ENCODE measurements at places on chromosomes 11 and 22.
A peak's percentile ranks its signal among the peaks of the same experiment; 100 is the strongest.

- no peak for DNase-seq
Measured at GRCh38 chr11:86625981-86626380, 46.4 kb downstream of the ME3 start.

DNA sequence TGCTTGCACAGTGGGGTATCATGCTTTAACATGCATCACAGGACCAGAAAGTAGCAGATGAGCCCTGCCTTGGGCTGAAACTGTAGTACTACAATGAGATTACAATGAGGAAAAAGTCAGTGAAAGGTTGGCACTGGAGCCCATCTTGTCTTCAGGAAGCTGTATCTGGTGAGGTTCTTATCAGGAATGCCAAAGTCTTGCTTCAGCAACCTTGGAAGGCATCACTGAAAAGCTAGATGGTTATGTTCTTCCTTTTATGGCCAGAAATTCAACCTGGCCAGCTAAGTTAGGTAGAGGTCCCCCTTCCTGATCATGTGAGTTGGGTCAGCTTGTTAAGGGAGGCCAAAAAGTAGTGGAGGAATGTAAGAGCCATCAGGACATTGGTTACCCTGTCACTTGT is 254.0 kb upstream of the FAT3 start:
- no peak for DNase-seq

DNA sequence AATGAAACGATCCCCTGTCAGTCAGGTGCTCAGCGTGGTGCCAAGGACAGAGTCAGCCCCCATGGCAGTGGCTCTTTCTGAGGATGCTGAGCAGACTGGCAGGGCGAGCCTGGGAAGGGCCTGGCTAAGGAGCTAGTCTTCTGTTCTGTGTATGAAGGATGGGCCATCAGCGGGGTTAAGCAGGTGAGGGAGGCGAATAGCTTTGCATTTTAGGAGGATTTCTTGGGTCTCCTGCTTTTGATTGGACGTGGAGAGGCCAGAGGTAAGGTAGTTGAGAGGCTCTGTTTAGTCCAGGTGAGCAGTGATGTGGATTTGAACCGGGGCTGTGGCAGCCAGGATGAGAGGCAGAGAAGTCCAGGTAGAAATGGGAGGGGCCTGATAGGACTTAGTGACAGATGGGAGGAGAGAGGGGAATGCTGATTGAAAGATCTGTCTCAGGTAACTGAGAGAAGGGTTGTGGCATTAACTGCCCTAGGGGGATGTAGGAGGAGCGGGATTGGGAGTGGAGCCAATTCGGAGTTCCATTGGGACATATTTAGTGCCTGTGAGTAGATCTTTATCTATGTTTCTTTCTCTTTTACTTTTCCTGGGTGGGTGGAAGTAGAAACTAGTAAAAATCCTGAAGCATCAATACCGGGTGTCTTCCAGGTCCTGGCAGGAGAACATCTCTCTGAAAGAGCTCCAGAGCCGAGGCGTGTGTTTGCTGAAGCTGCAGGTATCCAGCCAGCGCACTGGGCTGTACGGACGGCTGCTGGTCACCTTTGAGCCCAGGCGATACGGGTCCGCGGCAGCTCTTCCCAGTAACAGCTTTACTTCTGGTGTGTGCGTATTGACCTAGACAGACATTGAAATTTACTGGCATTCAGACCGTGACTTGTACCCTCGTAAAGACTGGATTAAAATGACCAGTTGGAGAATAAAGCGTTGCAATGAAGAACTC is 2.0 kb downstream of the IGHMBP2 start:
- no peak for DNase-seq

GRCh38 chr11:76030968-76031590 is 175.2 kb downstream of the WNT11 start:
- peak; percentile 18 for DNase-seq

- no peak for DNase-seq
Measured at GRCh38 chr11:96337541-96338431, 5.2 kb downstream of the MAML2 start.

DNA sequence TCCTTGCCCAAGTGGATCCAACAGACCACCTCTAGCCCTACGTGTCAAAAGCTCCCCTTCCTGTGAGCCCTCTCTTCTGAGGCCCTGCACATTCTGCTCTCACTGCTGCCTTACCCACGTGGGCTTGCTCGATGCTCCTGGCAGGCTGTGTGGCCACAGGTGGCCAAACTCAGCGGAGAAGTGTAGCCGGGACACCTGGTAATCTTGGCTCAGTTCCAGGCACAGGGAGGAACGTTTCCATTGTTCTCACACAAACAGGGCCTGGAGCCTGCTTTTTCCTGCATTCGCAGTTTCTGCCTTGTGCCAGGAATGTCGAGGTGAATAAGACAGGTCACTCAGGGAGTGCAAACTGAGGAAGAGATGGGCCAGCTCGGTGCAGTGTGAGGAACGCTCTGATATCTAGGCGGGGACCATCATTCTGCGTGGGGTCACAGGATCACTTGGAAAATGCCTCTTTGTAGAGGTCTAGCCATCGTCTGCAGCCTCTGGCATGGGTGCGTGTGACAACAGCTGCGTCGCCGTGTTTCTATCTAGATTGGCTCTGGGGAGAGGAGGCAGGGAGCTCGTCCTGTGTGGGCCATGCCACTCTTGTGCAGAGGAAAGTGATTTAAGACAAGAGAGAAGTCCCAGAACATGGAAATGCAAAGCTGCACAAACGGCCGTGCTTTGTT is 127.6 kb upstream of the PARVA start:
- DNase-seq: no peak

DNA sequence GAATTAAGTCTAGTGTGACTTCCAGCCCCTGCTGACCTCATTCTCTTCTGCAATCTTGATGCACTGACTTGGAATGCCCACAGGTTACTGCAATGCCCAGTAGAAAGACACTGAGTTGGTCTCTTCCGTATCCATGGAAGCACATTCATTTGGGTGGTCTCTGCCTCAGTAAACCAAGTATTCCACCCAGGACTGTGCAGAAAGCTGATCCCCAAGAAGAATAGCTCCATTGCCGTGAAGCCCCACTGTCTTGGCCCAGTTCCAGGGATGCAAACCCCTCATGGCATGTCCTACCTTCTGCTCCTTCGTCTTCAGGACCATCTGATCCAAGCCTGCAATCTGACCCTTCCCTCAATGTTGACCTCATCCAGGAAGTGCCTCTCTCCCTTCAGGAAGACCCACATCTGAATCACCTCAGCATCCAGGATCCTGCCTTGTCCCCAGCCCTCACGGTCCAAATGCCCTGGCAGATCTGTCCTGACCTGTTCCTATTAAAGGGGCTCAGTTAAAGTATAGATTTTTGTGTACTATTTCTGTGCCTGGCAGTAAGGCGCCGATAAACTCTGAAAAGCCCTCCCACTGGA is 425.8 kb downstream of the SOX6 start:
- no peak for DNase-seq

- DNase-seq: peak; percentile 19
Measured at GRCh38 chr11:115745610-115746512, 241.6 kb upstream of the CADM1 start.

- no peak for DNase-seq
Measured at GRCh38 chr22:49509016-49509415, 318.7 kb downstream of the BRD1 start.

DNA sequence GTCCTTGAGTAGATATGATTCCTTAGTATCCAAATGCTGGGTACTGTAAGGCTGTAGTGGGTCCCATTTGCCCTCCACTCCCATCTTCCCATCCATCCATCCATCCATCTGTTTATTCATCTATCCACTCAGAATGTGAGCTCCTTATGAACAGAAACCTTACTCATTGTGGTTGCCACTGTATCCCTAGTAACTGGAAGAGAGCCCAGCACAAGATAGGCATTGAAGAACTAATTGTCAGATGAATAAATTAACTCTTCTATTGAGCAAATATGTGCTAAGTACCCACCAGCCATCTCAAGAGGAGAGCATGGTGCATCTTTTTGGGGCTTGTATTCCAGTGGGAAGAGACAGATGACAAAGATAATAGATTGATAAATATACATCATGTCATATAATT is 86.4 kb upstream of the SEZ6L start:
- no peak for DNase-seq

GRCh38 chr11:26025676-26026075 is 306.3 kb upstream of the ANO3 start:
- DNase-seq: no peak

GRCh38 chr11:133656082-133656635 is 123.9 kb upstream of the OPCML start:
- DNase-seq: no peak

GRCh38 chr22:43249789-43250471 is 63.0 kb upstream of the TTLL12 start:
- no peak for DNase-seq

GRCh38 chr11:116653206-116653605 is 119.6 kb downstream of the BUD13 start:
- DNase-seq: no peak

GRCh38 chr11:17519061-17519885 is 24.9 kb downstream of the USH1C start:
- DNase-seq: no peak

GRCh38 chr11:78759071-78759470 is 184.4 kb upstream of the NARS2 start:
- DNase-seq: no peak

GRCh38 chr22:27614006-27614649 is 187.4 kb downstream of the MN1 start:
- DNase-seq: no peak

DNA sequence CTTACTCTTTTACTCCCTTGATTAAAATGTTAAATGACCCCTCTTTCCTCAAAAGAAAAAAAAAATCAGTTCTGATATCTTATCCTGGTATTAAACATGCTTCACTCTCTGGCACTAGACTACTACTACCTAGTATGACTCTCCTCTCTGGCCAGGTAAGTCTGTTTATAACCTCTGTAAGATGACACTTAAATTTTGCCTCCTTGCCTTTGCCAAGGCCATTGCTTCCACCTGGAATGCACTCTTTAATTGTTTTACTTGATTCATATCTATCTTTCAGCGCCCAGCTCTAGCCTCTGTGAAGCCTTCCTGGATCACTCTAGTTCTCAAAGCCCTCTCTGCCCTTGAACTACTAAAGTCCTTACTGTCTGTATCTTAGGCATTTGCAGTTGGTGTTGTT is 170.4 kb downstream of the ETS1 start:
- no peak for DNase-seq

- DNase-seq: peak; percentile 35
Measured at GRCh38 chr22:43377548-43377895, 34.3 kb upstream of the MPPED1 start.

DNA sequence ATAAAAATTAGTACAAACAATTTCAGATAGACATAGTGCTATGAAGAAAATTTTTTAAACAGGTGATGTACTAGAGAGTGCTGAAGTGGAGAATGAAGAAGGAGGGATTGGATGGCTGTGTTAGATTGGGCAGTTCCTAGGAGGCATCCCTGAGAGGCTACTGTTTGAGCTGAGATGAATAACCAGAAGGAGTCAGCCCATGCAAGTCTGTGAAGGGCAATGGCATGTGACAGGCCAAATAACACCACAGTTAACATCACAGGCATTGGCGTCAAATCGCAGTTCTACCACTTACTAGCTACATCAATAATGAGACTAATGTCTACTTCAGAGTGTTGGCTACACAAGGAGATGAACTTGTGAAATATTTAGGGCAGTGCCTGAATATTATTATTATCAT is 35.4 kb downstream of the HORMAD2 start:
- no peak for DNase-seq

DNA sequence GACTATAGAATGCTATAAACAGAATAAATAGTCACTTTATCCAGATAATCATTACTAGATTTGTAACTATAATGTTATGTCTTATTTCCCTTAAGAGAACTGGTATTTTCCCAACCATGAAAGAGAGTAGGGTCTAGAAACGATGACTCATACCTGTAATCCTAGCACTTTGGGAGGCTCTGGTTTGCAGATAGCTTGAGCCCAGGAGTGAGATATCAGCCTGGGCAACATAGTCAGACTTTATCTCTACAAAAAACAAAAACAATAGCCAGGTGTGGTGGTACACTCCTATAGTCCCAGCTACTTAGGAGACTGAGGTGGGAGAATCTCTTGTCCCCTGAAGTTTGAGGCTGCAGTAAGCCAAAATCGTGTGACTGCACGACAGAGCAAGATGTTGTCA is 30.9 kb downstream of the OR52A5 start:
- DNase-seq: no peak

GRCh38 chr22:44664149-44664548 is 37.9 kb upstream of the PRR5 start:
- no peak for DNase-seq

- DNase-seq: no peak
Measured at GRCh38 chr11:2153581-2154194, 7.3 kb downstream of the INS start.

DNA sequence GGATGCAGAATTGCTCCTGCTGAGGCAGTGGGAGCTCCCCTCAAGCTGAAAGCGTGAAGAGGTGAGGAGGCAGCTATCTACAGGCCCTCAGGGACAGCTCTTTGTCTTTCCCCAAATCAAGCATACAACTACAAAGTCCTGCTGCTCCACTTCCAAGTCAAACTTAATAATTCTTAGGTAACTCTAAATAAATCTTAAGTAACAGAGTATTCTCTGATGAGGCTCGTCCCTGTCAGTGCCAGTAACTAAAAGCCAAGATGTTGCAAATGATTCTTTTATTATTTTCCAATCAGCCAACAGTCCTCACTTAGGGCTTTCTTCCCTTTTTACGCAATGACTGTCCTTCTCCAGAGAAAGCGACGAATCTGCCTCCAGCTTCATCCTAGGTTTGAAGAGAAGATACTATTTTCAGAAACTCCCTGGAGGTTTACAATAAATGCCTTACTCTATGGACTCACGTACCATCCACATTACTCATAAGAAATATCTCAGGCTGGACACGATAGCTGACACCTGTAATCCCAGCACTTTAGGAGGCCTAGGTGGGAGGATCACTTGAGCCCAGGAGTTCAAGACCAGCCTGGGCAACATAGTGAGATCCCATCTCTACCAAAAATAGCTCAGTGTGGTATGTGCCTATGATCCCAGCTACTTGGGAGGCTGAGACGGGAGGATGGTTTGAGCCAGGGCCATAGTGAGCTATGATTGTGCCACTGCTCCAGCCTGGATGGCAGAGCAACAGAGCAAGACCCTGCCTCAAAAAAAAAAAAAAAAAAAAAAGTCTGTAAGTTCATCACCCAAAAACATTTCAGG is 3.1 kb upstream of the C22orf39 start:
- no peak for DNase-seq
